Activated CD4-positive, alpha-beta T cell treated with anti-CD3 and anti-CD28 coated beads for 1 hour (primary cell): ENCODE measurements at places on chromosomes 4 and X.

DNA sequence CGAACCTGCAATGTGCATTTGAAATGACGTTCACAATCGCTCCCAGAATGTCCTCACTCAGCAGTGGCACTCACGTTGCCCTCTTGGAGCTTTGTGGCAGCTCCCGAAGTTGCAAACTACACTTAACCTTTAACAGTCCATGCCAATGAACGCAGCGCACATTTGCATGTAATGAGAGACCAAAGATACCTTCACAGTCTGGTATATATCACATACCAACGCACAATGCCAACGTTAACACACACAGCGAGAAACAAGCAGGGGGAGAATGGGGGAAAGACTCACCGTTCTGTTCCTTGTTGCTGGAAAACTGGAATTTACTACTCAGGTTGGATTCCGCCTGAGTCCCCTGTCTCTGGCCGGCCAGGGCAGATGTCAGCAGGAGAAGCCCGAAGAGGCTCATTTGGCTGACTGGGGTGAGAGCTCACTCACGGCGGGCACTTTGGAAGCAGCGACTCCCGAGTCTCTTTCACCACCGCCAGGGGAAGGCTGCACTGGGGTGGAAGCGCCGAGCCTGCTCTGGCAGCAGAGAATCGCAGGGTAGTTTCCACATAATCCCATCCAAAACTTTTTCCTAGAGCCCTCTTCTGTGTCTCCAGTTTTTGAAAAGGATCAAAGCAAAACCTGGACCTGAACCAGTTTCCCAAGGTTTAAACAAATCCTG lies 966 bp downstream of the PDGFC start:
- DNase-seq, result no peak

GRCh38 chr4:122602277-122603142 lies 18.4 kb downstream of the IL21 start:
- DNase-seq, result no peak

DNA sequence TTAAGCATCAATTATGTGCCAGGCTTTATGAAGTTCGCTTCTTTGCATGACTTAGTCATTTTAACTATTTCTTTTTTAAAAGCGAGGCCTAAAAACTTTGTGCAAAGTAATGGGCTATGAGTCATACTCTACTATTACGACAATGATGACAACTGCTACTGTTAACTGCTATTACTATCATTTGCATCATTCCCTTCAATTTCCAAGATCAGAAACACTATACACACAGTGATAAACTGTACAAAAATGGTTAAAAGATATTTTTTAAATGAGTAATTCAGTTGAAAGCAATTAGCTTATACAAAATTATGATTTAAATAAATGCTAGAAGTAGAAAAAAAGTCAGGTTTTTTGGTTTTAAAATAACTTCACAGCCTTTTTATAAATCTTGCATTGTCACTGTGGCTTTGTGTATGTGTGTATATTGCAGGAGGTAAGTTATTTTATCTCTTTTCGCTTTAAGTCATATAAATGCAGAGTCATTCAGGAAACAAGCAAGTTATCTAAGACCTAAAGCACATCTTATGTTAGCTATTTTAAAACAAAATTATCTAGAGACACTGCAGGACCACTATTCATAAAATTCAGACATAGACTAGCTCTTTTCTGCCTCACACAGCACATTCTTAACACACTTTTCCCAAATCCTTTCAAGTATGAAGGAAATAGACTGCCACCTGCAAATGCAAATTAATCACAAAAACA lies 18.5 kb upstream of the CXCL3 start:
- no peak for DNase-seq

DNA sequence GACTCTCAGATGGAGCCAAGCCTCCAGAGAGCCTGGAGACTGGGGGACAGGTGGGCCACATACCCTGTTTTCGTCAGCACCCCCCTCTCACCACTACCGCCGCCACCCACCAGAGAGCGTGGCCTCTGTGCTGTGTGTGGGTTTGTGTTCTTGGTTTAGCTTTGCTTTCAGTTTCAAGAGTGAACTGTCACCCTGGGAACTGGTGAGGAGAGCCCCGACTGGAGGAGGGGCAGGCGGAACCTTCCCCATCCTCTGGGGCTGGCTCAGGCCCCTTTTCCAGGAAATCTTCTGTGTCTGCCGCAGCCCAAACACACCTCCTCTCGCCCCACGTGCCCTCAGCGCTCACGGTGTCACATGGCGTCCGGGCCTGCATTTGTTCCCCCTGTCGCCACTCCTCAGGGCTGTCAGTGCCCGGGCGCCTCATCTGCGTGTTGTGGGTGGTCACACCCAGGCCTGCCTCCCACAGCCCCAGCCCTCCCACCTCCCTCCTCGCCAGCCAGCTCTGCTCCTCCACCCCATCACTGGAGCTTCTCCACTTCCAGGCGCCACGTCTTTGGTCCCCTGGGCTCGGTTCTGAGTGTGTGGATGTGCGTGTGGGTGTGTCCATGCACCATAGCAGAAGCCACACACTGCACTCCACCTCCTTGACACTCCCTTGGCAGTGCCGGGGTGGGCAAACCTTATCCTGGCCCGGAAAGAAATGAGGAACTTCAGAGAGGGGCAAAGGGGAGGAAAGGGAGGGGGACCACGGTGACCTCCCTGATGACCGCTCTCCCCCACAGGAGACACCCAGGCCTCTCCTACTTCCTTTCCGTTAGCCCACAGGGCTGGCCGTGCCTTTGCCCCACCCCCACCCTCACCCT lies 27.8 kb downstream of the ELF4 start:
- peak; percentile 54 for DNase-seq

DNA sequence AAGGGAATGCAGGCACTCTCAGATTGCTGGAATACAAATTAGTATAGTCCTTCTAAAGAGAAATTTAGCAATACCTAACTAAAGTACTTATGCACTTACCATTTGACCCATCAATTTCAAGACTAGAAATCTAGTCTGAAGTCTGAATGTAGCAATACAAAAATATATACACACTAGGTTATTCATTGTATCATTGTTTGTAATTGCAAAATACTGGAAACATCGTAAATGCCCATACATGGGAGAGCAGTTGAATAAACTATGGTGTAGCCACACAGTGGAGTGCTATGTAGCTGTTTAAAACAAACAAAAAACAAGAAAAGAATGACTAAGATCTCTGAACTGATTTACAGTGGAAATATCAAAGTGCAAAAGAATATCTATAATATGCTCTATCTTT lies 346.4 kb downstream of the ZNF674 start:
- DNase-seq, result no peak

DNA sequence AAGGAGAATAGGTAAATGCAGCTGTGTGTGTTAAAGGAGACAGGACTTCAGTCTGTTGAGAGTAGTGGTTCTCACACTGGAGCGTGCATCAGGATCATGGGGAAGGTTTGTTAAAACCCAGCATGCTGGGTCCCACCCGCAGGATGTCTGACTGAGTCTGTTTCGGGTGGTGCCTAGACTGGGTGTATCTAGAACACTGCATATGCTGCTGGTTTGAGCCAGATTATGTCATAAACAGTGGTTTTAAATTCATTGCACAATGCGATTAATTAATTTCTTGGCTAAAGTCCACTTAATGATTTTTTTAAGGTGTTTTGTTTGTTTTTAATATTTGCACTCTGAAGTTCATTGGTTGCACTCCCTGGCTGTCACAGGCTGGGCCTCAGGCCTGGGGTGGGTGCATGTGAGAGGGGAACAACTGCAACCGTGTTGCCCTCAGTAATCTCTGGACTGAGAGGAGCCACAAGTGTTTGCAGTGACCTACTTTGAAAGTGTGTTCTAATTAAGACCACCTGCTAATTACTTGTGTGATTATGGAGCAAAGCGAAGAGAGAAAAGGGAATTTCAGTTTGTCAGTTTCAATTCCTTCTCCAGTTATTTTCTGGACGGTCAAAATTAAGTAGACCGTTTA lies 8.3 kb downstream of the HCCS start:
- DNase-seq, result no peak

GRCh38 chr4:8788174-8788573 lies 83.5 kb downstream of the HMX1 start:
- DNase-seq, result no peak

DNA sequence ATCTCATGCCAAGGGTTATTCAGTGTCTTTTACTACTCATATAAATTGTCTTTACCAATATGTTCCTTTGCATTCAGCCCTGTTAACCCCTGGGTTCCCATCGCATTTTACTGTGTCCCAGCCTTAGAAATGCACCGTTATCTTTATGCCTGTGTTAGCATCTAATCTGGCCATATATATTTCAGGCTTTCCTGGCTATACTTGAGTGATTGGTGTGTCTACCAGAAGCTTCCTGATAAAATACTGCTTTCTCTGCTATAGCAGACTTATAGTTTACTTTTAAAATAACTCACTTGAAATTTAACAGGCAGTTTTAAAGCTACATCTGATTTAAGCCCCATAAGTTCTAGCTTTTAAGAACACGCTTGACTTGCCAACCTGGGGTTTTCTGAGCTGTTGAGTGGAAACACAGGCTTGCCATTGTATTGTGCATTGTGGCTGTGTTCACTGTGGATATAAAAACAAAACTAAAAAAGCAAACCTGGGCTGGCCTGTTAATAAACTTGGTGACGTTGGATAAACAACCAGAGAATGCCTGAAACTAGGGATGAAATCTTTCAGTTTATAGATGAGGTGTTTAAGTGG lies 185.3 kb upstream of the TAPT1 start:
- DNase-seq, result no peak

- DNase-seq, result no peak
These were observed 169.4 kb downstream of the PTTG2 start for GRCh38 chr4:38129460-38130227.

- no peak for DNase-seq
These were observed 208.5 kb upstream of the CASK start for GRCh38 chrX:42131856-42132255.

GRCh38 chrX:97030947-97031346 lies 147.2 kb downstream of the RPA4 start:
- DNase-seq, result no peak

- DNase-seq, result no peak
These were observed 15.2 kb downstream of the LINC00632 start for GRCh38 chrX:140724736-140725135.

GRCh38 chrX:29721152-29721551 lies 494.2 kb upstream of the MAGEB2 start:
- no peak for DNase-seq

DNA sequence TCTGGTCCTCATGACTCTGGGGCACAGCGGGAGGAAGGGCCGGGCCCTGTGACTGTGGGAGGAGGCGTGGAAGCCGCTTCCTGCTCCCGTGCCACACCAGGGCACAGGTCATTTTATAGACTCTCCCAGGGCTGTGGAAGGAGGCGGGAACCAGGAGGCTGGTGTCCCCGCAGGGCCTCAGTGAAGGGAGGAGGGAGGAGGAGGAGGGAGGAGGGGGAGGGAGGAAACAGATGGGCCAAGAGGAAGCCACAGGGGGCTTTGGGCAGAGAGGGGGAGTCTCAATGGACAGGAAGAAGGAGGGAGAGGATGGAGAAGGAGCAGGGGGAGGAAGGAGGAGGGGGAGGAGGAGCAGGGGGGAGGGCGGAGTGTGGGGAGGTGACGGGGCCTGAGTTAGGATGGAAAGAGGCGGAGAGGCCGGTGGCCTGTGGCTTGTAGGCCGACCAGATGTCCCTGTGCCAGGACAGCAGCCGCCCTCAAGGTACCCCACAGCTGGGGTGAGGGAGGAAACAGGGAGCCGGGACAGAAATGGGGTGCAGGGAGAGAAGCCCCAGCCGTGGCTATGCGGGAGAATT lies 6.2 kb upstream of the PLCXD1 start:
- no peak for DNase-seq

DNA sequence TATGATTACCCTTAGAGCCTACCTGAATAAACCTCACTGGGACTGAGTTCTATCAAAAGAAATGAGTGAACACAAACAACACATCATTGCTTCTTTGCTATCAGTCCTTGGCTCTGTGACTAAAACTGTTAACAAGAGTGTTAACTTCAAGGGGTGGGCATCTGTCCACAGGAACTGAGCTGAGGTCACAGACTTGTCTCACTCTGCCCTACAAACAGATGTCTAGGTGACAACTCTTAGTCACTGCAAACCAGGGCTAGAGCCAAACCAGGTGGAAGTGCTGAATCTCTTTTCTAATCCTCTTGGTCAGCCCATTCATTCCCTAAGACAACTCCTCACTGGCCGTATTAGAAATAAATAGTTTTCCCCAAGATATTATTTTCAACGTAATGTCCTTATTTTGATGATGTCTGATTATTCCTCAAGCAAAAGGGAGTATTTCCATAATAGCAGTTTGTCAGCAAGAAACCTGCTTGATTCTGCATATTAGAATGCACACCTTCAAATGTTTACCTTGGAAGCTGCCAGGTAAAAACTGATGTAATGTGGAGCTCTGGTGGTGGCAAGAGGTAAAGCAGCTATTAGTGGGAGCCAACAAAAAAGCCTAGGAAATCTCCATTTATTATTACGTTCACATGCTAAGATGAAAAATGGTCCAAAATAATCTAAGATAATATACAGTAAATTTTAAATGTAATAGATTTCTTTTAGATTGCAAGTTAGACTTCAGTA lies 4.0 kb downstream of the COL25A1 start:
- no peak for DNase-seq

- DNase-seq, result no peak
These were observed 53.7 kb downstream of the ZAR1 start for GRCh38 chr4:48543796-48544195.
